Mesothelial cell of epicardium (in vitro differentiated cells): ENCODE measurements at places on chromosomes 5 and 9.
A peak's percentile ranks its signal among the peaks of the same experiment; 100 is the strongest.

DNA sequence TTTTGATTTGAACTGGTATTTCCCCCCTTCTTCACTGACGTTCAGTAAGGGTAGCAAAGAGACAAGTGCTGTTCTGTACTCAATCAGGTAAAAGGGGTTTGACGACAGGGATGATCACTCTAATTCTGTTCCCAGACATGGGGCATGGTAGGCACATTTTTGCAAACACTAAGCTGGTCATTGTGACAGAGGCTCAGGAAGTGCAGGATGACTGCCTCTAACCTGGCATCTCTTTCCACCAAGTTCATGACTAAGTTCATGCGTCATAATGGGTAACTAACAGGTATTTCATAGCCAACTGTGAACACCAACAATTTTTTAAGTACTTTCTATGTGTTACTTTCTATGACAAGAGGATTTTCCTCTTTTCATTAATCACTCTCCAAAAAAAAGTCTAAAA, 166.5 kb downstream of the MAPKAP1 start:
- H3K4me1 ChIP-seq = peaks cover 63% of the 10 kb centered on the region
- H3K27ac ChIP-seq = peak overlapping the region; percentile 45
- DNase-seq = no peak

DNA sequence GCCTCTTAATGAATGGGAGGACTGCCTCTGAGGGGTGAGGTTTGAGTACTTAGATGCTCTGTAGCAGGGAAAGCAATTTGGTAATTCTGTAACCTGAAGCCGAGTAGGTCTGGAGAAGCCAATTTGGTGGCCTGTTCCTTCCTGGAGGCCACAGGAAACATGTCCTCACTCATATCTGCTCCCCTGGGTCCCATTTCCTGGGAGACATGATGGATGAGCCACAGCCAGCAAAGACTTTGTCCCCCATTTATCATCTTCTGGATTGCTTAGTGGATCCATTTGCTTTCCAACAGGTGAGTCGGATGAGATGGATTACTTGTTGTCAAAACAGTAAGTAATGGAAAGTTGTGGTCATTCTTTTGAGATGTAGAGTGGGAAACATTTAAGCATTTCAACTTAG, 99.8 kb upstream of the KLF9 start:
- H3K4me1 ChIP-seq = peaks cover 21% of the 10 kb centered on the region
- no peak overlapping the region for H3K4me3 ChIP-seq
- no peaks in the 10 kb centered on the region for H3K36me3 ChIP-seq
- H3K27ac ChIP-seq = peak overlapping the region; percentile 1
- H3K27me3 ChIP-seq = no peaks in the 10 kb centered on the region
- DNase-seq = no peak

DNA sequence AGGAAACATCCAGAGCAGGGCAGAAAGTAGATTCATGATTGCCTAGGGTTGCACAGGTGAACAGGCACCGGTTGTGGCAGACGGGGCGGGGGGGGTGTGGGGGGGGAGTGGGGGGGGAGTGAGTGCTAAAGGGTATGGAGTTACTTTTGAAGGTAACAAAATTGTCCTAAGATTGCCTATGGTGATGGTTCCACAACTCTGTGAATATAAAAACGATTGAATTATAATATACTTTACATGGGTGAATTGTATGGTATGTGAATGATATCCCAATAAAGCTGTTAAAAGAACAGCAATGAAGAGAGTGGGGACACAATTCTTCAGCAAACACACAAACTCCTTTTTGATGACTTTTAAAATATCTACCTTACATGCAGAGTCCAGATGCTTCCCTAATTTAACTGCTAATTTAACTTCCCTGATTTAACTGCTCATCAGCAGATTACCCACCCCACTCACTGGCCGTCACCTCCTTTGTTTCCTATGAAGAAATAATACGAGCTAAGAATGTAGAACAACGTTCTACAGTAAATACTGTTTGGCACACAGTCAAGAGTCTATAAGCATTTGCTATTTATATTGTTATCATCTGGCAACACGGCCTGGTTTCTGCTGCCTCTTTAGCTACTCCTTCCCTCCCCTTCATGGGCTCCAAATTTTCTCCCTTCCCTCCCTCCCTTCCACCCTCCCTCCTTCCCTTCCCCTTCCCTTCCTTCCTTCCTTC, 83.5 kb downstream of the PTCH1 start:
- H3K36me3 ChIP-seq = no peaks in the 10 kb centered on the region
- peaks cover 8% of the 10 kb centered on the region for H3K4me1 ChIP-seq
- no peaks in the 10 kb centered on the region for H3K27me3 ChIP-seq
- DNase-seq = no peak

DNA sequence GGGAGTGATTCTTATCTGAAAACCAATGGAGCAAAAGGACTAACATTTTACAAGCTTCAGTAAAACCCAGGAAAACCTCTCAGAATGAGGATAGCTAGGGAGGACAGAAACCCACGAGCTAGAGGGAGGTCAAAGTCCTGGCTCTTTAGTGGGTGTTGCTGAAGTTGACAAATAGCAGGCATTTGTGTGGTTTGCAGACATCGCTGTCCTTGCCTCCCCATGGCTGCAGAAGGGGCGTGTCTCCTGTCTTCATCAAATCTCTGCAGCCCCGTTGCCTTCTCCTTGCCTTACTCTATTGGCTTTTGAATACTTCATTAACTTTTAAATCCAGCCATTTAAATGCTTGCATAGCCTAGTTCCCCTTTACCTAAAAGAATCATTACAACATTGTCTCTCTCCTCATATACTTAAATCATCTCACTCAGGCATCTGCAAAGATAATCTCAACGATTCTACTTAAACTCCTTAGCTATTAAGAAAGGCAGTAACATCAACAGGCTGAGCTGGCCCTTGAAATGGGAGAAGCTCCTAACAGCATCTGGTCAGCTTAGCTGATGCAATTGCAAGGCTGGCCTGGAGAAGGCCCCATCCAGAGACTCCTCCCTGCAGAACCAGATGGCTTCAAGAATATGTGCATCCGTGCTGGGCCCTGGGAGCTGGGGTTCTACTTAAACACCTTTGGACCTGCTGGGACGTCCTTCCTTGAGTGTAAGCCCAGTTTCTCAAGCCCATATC, 152.8 kb upstream of the TAS2R1 start:
- no peak for DNase-seq
- peaks cover 13% of the 10 kb centered on the region for H3K4me1 ChIP-seq
- no peak overlapping the region for H3K4me3 ChIP-seq

- no peak for DNase-seq
- peaks cover 26% of the 10 kb centered on the region for H3K36me3 ChIP-seq
- no peak overlapping the region for H3K4me3 ChIP-seq
- peaks cover 2% of the 10 kb centered on the region for H3K4me1 ChIP-seq
- H3K27me3 ChIP-seq = no peaks in the 10 kb centered on the region
Measured at GRCh38 chr5:40754381-40755092, 1.2 kb downstream of the TTC33 start.

DNA sequence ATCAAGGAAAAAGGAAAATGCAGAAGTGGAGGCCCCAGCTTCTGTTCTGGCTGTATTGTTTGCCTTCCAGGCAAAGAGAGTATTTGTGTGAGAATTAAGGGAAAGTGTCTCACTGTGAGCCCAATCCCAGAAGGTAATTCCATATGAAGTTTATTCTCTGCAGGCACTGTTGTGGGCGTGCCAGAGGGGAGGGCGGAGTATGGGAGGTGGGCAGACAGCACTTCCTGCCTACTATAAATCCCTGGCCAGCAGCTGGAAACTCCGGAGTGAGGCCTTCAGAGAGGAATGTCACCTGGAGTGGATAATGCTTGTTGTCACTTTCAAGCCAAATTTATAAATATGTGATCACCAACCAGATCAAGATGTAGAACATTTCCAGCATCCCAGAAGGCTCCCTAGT, 209.5 kb downstream of the ARHGAP26 start:
- H3K36me3 ChIP-seq = no peaks in the 10 kb centered on the region
- no peak overlapping the region for H3K27ac ChIP-seq
- H3K27me3 ChIP-seq = no peaks in the 10 kb centered on the region
- peaks cover 22% of the 10 kb centered on the region for H3K4me1 ChIP-seq

DNA sequence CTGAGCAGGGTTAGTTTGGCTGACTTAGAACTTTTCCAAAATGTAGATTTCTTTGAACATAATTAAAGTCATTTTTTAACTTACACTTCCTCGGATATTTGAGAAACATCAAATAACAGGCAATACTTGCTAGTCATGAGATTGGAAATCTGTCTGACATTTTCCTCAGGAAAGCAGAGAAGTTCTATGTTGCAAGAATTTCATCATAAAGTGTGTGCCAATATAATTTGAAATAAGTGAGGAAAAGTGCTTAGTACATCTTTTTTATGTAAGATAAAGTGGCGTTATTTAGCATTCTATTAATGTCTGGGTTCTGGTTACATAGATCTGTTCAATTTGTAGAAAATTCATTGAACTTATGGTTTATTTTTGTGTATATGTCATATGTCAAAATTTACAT, 48.7 kb upstream of the C5orf47 start:
- peaks cover 8% of the 10 kb centered on the region for H3K4me1 ChIP-seq
- no peaks in the 10 kb centered on the region for H3K27me3 ChIP-seq
- no peak overlapping the region for H3K4me3 ChIP-seq
- DNase-seq = no peak
